GM13977 (cell line): ENCODE measurements at places on chromosomes 16 and 17.
A peak's percentile ranks its signal among the peaks of the same experiment; 100 is the strongest.

DNA sequence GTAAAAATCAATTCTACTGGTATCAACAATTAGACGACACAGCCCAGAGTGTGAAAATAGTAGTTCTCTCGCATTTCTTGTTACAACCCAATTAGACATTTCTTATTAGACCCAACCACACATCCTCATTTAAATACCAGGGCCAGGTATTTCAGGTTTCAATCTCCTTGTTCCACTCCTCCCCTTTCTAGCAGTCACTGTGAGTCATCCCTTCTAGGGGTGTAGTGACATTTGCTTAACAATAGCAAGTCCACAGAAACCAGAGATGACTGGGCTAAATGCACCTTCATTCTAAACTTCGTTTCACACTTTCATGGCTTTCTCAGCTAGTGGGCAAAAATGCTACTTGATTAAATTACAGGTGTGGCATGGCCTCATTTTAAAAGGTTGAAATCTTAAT is 116.9 kb upstream of the CACNG3 start:
- DNase-seq, result no peak

DNA sequence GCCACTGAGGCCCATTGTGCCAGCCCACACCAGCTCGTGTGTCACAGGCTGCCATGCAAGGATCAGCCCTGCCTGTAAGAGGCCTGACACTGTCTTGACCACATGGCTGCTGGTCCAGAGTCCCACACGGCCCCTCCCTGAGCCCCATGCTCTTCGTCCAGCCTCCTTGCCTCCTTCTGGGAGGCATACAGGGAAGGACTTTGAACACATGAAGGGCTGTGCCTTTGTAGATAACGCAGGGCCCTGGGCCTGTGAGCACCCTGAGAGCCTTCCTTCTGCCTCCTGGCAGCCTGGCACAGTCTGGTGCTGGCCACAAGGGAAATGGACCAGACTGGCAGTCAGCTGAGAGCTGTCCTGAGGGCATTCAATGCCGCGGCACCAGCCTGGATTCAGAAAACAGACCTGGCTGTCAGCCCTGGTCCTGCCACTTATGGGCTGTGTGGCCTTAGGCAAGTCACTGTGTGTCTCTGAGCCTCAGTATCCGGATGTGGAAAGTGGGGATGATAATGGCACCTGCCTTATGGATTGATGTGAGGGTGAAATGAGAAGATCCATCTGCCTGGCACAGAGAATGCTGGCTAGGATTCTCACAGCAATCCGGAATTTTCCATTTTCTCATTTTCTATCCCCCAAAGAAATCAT is 19.2 kb upstream of the SPNS2 start:
- no peak for DNase-seq

GRCh38 chr16:85103114-85104079 is 8.9 kb downstream of the CIBAR2 start:
- DNase-seq, result no peak

- DNase-seq, result no peak
These were observed 17.8 kb downstream of the TSPOAP1 start for GRCh38 chr17:58310511-58311428.

DNA sequence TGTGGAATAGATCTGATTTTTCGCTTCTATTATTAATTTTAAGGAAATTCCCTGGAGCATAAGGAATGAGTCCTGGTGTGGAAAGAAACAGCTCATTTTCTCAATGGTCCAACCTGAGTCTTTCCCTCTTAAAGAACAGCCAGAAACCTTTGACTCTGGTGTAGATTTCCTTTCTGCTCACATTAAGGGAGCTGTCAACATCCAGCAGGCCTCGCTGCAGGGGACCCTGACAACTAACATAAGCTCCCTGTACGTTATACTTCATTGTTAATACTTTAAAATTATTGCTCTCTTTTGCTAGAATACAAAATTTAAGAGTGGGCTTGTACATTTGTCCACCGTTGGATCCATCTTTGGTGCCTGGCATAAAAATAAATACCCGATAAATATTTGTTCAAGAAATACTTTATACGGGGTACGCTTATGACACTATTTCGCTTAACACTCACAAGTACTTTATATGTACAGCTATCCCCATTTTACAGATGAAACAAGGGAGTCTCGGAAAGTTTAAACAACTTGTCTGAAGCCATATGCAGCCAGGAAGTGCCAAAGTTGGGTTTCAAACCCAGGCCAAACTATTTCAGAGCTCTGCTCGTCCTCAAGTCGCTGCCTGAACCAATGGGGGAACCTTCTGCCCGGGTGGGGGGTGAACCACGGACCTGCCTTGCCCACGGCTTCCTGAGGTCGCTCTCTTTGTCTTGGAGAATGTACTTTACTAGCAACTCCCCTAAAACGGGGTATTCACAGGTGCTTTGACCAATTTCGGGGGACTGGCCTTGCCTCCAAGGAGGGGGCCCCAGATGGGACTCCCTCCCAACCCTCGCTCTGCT is 611 bp downstream of the SMARCE1 start:
- peak; percentile 50 for DNase-seq

DNA sequence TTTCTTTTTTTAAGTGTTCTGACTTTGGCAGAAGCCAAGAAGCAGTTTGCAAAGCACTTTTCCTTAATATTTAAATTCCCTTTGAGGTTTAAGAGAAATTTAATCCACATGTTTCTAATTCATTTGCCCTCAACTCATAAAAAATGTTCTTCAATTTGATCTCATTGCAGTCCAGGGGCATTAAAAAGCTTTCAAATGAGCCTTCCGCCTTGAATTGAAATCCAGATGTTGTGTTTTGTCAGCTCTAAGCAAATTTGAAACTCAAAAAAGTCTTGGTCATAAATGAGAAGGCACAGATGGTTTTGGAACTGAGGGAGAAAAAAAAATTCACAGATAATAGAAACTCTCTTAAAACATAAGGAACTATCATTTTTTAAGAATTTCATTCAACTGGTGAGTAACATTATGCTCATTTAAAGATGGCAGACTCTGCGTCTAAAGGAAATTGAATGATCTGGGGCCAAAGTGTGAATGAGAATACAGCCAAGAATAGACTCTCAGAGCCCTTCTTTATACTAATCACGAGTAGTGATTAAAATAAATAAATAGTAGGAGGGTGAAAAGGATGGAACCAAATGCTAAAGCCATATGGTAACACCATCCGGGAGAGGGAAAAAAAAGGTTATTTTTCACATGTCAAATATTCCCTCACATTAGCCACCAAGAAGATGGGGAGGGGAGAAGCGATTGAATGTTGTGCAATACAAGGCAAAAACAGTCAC is 1304.7 kb downstream of the CDH8 start:
- no peak for DNase-seq

GRCh38 chr16:19588661-19589060 is 33.2 kb downstream of the VPS35L start:
- no peak for DNase-seq

GRCh38 chr17:52776234-52776633 is 617.7 kb upstream of the CA10 start:
- no peak for DNase-seq

- DNase-seq, result peak; percentile 86
These were observed 5.7 kb downstream of the GRN start for GRCh38 chr17:44350733-44351226.

- no peak for DNase-seq
These were observed 175.0 kb downstream of the SPECC1 start for GRCh38 chr17:20184181-20184580.

DNA sequence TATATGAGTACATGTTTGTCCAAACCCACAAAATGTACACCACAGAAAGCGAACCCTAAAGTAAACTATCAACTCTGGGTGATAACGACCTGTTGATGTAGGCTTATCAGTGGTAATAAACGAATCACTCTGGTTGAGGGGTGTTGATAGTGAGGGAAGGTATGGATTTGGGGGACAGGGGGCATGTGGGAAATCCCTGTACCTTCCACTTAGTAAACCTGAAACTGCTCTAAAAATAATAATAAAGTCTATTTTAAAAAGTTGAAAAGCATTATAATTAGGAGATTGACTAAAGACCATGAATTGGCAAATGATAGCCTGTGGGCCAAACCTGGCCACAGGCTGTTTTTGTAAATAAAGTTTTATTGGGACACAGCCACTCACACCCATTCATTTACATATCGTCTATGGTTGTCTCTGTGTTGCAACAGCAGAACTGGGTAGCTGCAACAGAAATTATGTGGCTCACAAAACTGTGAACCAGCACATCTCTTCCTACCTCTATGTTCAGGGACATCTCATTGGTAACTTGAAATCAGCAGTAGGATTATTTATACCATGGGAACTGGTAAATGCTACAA is 85.5 kb upstream of the CDYL2 start:
- DNase-seq, result no peak

- DNase-seq, result no peak
These were observed 571.0 kb upstream of the EEF2KMT start for GRCh38 chr16:5668553-5668952.

GRCh38 chr16:52466994-52467393 is 79.9 kb downstream of the TOX3 start:
- no peak for DNase-seq

DNA sequence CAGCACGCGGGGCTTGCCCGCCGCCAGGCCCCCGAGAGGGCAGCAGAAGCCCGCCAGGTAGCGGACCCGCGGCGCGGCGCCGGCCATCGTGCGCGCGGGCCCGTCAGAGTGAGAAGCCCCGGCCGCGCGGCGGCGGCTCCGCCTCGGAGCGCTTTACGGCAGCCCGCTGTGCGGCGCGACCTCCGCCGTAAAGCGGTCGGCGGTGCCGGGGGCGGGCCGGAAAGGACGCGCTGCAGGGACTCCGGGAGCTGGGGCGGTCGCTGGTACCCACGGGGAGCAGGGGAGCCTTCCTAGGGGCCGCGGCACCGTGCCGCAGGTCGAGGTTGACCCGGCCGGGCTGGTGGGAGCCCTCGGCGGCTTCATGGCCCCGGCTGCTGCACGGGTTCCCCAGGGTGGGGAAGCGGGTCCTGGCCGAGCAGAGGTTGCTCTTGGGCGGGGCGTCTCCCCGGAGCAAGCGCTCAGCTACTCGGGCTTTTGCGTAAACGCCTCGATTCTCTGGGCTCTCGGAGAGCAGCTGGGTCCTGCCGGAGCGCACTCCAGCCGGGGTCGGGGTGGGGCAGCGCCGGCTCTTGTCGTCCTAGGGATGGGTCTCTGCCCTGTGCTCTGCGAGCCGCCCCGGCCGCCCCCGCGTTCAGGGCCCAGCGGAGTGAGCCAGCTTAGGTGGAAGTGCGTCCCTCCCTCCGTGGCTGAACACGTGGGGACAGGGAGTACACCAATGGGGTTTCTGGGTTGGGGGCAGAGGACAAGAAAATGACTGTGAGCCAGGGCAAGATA is at the start of gene FAAP100:
Gene FAAP100, minus strand, starts transcription at position 110 of the 774 bp plus-strand sequence. Its CDS starts 23 bp downstream, at position 87.
- peak; percentile 98 for DNase-seq

GRCh38 chr16:797120-797420 is 3.5 kb downstream of the GNG13 start:
- peak; percentile 66 for DNase-seq

DNA sequence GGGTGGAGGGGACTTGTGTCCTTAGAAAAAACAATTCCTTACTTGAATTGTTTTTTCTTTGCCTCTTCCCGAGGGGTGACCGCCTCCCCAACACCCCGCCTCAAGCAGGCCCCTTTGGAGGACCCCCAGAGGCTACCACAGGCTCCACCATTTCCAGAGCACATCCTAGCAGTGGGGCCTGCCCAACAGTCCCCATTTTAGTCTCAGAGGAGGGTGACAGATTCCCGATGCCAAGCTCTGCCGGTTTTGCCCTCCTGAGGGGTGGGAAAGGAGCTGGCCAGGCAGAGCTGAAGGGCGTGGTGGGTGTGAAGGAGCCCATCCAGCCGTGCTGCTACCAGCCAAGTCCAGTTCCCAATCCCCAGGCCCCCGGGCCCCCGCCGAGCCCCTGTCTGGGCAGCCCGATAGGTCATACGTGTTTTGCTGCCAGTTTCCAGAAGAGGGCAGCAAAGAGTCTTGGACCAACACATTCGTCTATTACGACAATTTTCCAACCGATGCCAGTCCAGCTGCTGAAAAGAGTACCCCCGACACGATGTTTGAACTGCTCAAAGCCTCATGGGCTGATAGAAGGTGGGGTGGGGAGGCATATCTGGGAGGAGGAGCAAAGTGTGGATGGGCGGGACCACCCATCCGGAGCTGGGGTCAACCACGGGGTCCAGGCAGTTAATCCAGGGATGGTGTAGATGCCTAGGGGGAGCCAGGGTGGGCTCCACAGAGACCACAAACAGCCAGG is 18.8 kb upstream of the GAA start:
- DNase-seq, result peak; percentile 85

DNA sequence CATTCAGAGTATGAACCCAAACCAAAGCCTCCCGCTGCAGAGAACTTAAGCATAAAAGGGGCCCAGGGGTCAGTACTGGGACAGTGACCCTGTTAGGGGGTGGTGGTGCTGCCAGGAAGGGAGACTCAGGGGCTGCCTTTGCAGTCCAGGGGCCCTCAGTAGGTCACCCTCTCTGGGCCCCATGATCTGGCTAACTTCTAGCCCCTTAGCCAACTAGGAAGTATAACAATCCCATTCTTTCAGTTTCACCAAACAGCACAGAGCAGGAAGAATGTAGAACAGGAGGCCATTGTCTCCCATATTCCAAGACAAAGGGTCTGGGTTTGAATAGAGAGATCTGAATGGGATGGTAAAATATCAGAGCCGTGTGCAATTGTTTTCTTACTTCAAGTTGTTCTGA is 378.6 kb upstream of the C16orf82 start:
- no peak for DNase-seq

- no peak for DNase-seq
These were observed 181.3 kb downstream of the HS3ST3A1 start for GRCh38 chr17:13420418-13420826.

DNA sequence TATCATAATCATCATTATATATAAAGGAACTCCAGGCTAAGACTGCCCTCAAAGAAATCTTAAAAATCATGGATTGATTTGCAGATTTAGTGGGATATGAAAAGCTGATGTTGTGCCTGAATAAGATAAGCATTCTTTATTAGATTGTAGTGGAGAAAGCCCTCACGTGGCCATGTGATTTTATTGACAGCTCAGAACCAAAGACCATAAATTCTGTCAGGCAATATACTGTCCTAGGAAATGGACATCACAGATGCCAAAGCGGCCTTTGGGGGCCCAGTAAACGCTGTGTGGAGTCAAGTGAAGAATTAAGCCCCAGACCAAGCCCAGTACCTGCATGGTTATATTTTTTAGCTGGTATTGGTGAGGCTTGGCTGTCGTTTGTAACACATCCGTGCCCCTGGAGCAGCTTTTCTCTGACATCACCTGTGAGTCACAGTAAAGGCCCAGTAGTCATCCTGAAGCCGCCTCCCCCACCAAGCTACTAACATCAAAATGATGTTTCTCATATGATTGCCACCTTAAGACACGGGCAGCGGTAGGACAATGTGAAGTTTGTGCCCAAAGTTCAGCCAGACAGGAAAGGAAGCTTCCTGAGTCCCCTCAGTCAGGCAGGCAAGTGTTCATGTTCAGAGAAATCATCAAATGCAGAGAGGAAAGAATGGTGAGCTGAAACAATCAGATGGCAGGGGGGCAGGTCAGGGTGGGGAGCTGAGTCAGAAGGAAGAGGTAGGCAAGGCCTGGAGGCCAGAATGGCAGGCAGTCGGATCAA is 209.4 kb downstream of the IRX3 start:
- no peak for DNase-seq
